GM12865 (cell line): ENCODE measurements at places on chromosomes 7 and 10.

GRCh38 chr7:104327938-104328295 is 486 bp upstream of the LHFPL3 start:
- no peak for DNase-seq

DNA sequence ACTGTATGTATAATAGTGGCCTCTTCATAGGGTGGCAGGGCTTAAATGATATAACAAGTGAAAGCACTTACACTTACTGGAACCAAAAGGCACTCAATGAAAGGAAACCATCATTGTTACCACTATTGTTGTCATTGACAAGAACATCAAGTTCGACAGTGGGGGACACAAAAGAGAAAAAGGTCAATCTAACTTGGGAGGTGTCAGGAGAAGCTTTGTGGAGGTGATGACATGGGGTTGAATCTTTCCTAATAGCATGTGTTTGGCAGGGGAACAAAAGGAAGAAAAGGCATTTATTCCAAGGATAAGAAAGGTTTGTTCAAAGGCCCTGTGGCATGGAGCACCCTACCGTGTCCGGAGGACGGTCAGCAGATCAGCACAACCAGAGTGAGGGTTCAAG is 18.2 kb upstream of the ENO4 start:
- no peak for DNase-seq

DNA sequence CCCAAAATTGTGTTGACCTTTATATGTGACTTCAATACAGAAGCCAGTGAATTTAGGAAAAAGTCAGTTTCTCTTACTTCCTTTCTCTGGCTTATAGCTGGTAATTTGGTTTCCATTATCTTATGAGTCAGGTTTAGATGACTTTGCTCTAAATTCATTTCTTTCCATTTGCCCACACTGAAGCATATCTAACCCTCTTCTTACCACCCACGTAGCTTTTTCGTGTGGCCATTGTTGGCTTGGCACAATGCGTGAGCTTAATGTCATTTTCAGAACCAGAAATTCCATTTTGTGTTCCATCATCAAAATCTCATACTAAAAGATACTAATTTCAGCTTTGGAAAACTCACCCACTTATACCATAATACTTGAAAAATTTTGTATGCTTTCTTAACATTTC is 271.2 kb downstream of the INHBA start:
- no peak for DNase-seq

GRCh38 chr7:91424371-91424770 is 160.1 kb downstream of the FZD1 start:
- no peak for DNase-seq

GRCh38 chr10:17865351-17865750 is 56.2 kb downstream of the MRC1 start:
- no peak for DNase-seq

- no peak for DNase-seq
These were observed 204.6 kb upstream of the AGR3 start for GRCh38 chr7:17086403-17086802.

- DNase-seq: no peak
These were observed 68.4 kb downstream of the CDHR3 start for GRCh38 chr7:106031300-106032035.

DNA sequence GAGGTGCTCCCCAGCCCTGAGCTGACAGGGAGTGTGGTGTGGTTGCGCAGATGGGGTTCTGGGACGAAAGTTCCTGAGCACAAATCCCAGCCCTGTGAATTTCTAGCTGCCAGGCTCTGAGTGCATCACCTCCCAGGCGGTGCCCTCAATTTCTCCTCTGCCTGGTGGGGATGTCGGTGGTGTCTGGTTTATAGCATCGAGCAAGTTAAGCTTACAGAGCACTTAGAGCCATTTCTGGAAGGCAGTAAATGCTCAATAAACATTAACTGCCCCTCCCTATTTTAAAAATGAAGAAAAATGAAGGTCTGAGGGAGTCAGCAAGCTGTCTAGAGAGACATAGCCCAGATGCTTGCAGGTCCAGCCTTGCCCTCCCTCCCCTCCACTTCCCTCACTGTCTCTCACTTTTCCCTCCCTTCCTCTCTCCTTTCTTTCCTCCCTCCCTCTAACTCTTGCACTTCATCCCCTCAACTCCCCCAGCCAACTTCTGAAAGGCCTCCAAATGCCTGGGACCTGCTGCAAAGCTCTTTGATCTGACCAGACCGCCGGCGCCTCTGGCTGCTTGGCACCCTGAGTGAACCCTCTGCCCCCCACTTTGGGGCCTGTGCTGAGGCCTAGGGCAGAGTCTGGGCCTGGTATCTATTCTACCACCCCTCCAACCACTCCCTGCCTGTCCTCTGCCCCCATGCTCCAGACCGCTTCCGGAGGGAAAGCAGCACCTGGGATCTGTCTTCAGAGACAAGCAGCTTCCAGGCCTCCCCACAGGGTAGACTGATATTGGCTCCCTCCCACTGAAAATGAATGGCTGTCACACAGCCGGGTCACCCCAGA is 438.3 kb downstream of the RPS24 start:
- DNase-seq: no peak

DNA sequence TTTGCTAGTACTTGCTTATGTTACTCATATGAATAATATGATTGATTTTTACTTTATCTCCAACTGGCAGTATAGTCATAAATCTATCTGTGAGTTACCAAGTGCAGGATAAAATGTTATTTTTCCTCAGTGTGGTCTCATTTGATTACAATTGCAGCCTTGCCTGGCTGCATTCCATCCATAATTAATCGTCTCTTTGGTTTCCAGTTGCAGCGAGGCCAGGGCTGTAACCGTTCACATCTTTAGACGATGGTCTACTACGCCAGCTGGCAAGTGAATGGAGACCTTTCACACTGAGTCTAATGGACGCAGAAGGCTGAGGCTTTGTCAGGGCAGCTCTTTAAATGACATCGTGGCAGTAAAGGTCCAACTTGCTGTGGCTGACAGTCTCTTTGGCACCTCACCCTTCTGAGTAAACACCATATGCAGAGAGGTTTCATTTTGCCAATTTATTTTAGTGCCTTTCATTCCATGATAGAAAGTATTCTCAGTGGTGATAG is 84.0 kb downstream of the ARL4A start:
- no peak for DNase-seq
